ENCODE measurements at places on chromosomes 6 and 20. TPM values are rescaled to one million over a fixed set of nuclear protein-coding genes. Genes with fewer than 3 reads are reported as not detected.

GRCh38 chr6:156719395-156719719 is 57.8 kb upstream of the ARID1B start:
- no peak for DNase-seq

DNA sequence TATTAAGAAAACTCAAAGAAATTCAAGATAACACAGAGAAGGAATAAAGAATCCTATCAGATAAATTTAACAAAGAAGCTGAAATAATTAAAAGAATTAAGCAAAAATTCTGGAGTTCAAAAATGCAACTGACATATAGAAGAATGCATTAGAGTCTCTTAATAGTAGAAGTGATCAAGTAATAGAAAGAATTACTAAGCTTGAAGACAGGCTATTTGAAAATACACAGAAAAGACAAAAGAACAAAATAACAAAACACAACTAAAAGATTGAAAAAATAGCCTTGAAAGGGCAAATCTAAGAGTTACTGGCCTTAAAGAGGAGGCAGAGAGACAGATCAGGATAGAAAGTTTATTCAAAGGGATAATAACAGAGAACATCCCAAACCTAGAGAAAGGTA is 12.1 kb downstream of the SNX14 start:
- no peak for DNase-seq

GRCh38 chr6:52361414-52361944 is 472 bp upstream of the PAQR8 start:
- peak; percentile 14 for DNase-seq

DNA sequence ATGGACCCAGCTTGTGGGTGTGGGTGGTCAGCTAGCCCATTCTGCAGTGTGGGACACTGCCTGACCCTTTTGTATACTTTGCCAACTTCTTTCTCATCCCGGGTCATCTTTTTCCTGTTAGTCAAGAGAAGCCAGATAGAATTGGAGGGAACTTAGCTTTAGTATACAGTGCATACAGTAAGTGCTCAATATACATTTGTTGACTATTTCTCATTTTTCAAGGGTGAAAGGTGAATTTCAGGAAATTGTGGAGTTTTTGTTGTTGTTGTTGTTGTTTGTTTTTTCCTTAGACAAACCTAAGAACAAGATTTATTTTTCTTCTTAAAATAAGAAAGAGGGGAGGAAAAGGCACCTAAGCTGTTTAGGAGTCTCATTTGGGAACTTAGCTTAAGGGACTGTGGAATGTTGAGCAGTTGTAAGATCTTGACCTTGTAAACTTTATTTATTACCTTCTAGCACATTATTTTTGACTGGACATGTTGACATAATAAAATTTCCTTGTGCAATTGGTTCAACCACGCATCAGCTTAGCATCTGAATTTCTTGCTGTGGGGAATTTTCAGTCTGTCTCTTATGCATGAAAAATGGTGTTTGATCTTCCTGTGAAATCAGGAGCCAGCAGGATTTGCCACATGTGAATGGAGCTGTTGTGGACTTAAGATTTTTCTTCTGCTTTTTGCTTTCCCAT is 113.6 kb downstream of the ARID1B start:
- peak; percentile 12 for DNase-seq

DNA sequence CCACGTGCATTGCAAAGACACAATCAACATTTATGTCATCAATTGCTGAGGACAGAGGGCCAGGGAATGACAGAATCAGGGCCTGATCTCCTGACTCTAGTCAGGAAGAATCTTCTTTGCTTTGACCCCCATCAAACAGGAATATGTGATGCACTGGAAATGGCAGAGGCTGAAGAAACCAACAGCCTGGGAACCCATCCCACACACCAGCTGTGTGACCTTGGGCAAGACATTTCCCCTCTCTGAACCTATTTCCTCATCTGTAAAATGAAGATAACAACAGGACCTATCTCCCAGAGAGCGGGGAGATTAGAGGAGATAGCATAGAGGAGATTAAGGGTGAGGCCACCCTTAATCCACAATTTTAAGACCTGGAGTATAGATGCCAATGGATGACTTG is 1.5 kb downstream of the HNF4A start:
- DNase-seq, result no peak

DNA sequence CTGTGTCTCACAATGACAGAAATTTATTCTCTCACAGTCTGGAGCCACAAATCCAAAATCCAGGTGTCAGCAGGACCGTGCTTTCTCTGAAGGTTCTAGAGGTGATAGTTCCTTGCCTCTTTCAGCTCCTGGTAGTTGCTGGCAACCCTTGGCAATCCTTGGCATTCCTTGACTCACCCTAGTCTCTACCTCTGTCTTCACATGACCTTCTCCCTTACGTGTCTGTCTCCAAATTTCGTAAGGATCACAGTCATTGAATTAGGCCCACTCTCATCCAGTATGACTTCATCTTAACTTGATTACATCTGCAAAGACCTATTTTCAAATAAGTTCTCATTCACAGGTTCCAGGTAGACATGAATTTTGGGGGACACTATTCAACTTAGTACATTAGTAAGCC is 143.1 kb downstream of the CEP57L1 start:
- DNase-seq, result no peak

GRCh38 chr6:113361014-113361645 is 496.0 kb upstream of the MARCKS start:
- peak; percentile 97 for DNase-seq

- no peak for DNase-seq
These were observed 52.2 kb downstream of the MYH7B start for GRCh38 chr20:35007891-35008290.

Gene FANCE
- total RNA-seq, result 2.9 TPM

Gene HIVEP2
- total RNA-seq, result 17.0 TPM

Gene TDRD6
- total RNA-seq, result not detected

Gene C20orf202
- not detected for total RNA-seq

Gene RAET1L
- not detected for total RNA-seq

Gene EDN3
- not detected for total RNA-seq

Data from astrocyte (in vitro differentiated cells and primary cell).